ENCODE measurements at places on chromosomes 13 and 19. TPM values are rescaled to one million over a fixed set of nuclear protein-coding genes. Genes with fewer than 3 reads are reported as not detected.
A peak's percentile ranks its signal among the peaks of the same experiment; 100 is the strongest.

DNA sequence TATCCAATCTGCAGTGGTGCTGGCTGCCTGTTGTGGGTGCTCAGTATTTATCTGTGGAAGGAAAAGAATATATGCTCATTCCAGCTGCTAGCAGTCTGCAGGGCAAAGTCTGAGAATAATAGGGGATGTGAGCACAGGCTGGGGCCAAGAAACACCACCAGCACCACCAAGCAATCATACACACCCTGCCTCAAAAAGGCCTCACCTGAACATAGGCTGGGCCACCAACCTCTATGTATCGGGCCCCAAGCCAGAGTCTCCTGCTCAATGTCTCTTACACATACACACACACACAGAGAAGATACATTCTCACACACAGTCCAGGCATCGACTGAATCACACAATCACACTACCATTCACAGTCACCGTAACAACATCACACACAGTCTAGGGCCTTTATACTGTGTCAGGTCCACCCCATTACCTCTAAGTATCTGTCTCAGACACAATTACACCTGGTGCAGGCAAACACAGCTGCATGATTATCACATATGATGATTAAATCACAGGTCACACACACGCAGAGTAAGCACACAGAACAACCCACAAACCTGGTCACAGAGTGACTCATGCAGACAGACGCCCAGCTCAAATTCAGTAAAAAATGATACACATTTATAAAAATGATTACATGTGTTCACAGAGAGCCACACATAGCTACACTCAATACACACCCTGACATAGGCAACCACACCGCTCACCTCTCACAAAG, 1.3 kb upstream of the ZSCAN22 start:
- no peak overlapping the region for H3K4me3 ChIP-seq
- no peak overlapping the region for H3K27ac ChIP-seq
- H3K27me3 ChIP-seq, result no peaks in the 10 kb centered on the region
- no peak for DNase-seq
- H3K36me3 ChIP-seq, result no peaks in the 10 kb centered on the region

DNA sequence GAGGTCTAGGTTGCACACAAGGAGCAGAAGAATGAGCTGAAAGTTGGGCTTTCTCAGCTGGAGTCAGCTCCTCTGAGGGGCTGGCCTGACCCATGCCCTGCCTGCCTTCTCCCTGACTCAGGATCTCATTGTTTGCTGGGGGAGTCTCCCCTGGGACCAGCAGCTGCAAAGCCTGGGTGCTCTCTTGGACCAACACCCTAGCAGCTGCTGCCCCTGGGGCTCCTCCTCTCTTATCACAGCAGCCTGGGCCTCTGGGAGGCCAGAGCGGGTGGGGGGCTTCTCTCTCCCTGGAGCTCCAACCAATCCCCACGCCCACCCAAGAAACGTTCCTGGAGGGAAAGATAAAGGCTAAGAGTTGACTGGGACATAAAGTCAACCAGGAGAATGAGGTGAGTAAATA, 1.6 kb upstream of the FCGBP start:
- DNase-seq, result no peak
- no peaks in the 10 kb centered on the region for H3K36me3 ChIP-seq
- H3K27ac ChIP-seq, result peak overlapping the region; percentile 27
- peaks cover 58% of the 10 kb centered on the region for H3K4me1 ChIP-seq

DNA sequence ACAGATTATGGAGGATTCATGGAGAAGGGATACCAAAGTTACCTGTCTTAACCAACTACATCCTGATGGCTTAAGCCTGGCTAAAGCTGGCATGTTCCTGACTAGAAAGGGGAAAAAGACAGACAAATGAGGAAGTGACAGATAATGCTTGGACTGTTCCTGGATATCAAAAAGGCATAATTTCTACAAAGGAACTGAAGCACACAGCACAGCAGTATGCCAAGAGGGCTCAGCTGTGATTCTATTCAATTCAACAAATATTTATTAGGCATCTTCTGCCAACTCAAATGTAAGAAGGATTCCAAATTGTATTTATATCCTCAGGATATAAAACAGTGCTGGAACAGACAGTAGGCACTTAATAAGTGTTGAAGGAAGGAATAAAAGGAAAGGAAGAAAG, 59.5 kb downstream of the KLF12 start:
- H3K27ac ChIP-seq, result no peak overlapping the region
- no peak overlapping the region for H3K4me3 ChIP-seq
- peaks cover 74% of the 10 kb centered on the region for H3K4me1 ChIP-seq

- H3K36me3 ChIP-seq, result no peaks in the 10 kb centered on the region
- no peaks in the 10 kb centered on the region for H3K27me3 ChIP-seq
- no peak for DNase-seq
- H3K4me3 ChIP-seq, result peak overlapping the region; percentile 52
- peak overlapping the region; percentile 92 for H3K27ac ChIP-seq
Measured at GRCh38 chr19:44749994-44750393, 1.5 kb downstream of the BCL3 start.

Gene NLRP4
- not detected for polyA plus RNA-seq

Gene TUBGCP3
- 18.8 TPM for polyA plus RNA-seq

Gene TNFSF11
- 0.18 TPM for polyA plus RNA-seq

All from CD4-positive, alpha-beta memory T cell (primary cell).